ENCODE measurements at places on chromosomes 7 and 10.
A peak's percentile ranks its signal among the peaks of the same experiment; 100 is the strongest.

- DNase-seq, result no peak
Measured at GRCh38 chr7:84336303-84336702, 141.7 kb upstream of the SEMA3A start.

GRCh38 chr7:135519233-135519688 lies 9.4 kb upstream of the CNOT4 start:
- DNase-seq, result no peak

DNA sequence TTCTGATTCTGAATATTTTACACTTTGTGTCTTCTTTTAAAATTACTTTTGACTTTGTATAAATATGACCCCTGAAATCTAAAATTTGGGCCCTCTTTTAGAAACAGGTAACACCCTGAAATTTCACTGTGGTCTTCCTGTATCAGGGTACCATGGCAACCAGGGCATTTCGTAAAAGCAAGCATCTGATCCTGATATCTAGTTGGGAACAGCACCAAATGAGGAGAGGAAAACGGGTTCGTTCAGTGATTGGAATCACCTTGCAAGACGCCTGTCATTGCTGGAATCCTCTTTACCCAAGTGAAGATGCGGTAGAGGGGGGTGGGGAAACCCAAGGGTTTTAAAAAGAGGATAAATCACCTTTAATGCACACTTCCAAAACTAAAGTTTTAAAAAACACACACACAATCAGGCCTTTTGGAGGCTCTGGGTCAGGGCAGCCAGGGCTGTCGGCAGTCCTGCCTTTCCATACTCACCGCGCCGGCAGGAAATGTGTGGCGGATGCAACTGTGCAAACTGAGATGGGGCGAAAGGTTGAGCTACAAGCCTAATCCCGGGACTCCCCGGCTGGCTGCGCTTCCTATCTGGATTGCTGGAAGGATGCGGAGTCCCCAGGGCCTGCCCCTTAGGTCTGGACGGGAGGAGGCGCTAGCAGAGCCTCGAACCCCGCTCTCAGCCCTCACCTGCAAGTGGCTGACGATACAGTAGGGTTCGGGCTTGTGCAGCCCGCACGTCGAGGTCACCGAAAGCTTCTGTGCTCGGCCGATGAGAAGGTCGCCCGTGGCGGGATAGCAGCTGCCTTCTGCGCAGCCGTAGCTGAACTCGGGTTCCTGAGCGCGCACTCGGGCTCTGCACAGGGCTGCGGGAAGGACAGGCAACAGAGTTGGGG lies 1.8 kb downstream of the LAMB1 start:
- no peak for DNase-seq

- peak; percentile 80 for DNase-seq
Measured at GRCh38 chr10:17001961-17002749, 127.5 kb downstream of the CUBN start.

- no peak for DNase-seq
Measured at GRCh38 chr7:29300649-29301048, 106.1 kb downstream of the CHN2 start.

GRCh38 chr7:83159731-83160130 lies 3.0 kb downstream of the PCLO start:
- DNase-seq, result no peak

- DNase-seq, result no peak
Measured at GRCh38 chr10:79152423-79152817, 83.7 kb downstream of the ZMIZ1 start.

- DNase-seq, result no peak
Measured at GRCh38 chr7:26928703-26929347, 64.4 kb upstream of the SKAP2 start.

DNA sequence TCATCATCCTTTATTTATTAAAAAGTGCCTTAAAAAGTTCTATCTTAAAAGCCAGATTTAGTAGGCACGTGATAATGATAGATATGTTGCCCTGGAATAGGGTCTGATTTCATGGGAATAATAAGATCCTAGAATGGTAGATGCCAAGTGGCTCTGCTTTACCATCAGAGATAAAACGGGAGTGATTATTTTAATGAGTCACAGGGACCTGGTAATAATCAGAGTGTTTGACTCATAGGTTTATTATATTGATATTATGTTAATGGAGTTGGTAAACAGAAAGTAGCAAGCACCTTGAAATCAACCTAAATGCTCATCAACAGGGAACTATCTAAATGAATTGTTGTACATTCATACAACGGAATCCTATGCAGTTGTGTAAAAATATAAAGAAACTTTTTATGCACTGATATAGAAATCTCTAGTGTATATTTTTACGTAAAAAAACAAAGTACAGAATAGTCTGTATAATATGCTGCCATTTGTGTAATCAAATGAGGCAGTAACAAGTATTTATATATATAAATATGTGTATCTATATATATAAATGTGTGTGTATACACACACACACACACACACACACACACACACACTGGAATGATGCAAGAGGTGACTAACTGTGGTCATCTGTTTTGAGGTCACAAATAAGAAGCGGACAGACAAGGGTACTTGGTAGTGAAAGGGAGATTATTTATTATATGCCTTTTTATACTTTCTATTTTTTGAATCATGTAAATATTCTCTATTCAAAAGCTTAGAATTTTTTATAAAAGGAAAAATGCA lies 78.6 kb upstream of the DYNC1I1 start:
- DNase-seq, result no peak

- DNase-seq, result no peak
Measured at GRCh38 chr10:24569828-24570657, 153.6 kb downstream of the ARHGAP21 start.

DNA sequence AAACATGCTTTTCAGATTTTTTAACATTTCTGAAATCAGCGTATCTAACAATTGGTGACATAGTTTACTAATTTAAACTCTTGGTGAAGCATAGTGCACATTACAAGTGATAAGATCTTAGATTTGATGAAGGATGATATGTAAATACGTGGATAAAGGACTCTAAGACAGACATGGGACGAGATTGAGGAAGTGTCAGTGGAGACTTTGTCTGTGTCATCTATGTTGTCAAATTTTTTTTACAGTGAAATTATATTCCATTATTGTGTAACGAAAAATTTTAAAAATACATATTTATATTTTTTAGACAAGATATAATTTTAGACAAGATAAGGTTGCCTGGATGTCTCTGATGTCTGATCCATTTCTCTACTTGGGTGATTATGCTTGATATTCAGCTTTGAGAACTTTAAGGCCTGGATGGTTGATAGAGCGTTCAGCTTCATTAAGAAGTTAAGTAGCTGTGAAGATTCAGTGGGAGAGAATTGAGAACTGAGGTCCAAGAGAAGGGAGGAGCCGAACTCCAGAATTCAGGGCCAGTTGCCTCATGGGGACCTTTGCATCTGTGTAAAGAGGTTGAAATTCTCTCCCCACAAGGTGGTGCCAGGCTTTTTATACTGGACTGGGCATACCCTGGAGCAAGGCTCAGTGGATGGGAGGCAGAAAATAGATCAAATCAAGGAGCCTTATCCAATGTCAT lies 62.7 kb downstream of the KAT6B start:
- DNase-seq, result no peak

DNA sequence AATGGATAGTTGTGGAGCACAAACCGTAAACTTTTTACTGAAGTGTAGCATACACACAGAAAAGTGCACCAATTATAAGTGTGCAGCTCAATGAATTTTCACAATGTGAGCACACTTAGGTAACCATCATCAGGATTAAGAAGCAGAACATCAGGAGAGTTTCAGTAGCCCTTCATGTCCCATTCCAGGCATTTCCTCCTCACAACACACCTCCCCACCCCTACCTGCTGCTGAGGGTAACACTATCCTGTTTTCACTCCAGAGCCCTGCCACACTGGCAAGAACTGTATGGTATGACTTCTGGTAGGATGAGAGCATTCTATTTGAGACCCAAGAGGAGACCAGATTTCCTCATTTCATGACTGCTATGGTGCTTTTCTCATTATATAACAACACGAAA lies 166.5 kb downstream of the PPP1R3A start:
- DNase-seq, result no peak

DNA sequence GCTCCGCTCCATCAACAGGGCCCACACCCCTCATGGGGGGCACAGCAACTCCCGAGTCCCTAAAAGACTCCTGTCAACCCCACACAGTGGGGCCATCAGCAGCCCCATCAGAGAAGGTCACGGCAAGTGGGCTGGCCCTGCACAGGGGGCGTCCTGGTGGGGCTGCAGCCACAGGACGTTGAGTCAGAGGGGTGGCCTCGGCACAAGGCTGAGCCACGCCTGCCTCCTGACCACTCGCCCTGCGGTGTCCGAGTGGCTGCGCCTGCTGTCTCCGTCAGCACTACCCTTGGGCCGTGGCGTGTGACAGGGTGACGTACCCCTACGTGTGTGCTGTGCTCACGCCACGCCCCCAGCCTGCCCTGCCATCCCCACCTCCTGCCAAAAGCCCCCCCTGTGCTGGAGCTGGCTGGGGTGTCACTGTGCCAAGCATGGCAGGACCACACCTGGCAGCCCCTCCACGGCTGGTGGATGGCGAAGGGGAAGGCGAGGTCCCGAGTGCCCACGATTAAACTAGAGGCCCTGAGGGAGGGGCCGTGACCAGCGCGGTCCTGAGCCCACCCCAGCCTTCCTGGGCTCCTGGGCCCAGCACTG lies 26.0 kb upstream of the NKX6-2 start:
- no peak for DNase-seq

DNA sequence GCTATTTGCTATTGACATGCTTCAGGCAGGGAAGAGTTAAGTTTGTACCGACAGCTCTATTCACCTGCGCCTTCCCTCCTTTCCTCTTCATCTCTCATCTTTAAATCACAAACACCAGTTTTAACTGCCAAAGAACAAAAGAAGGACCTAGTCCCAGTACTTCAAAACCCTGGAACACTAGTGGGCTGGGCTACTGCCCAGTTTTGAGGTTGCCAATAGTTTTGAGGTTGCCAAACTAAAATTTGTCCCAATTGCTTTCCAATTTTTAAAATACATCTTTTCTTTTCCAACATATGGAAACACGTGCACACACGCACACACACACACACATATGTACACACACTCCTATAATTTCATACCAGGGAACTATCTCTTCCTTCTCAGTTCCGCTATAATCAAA lies 130.6 kb upstream of the SLC26A5 start:
- DNase-seq, result no peak

All from CD4-positive, alpha-beta T cell treated with Interleukin-21 for 1 hour (primary cell).